Stimulated activated CD8-positive, alpha-beta memory T cell treated with anti-CD3 and anti-CD28 coated beads, Interleukin-2, amount 100 ng/mL, for 1 hour (primary cell): ENCODE measurements at places on chromosomes 7 and 10.

DNA sequence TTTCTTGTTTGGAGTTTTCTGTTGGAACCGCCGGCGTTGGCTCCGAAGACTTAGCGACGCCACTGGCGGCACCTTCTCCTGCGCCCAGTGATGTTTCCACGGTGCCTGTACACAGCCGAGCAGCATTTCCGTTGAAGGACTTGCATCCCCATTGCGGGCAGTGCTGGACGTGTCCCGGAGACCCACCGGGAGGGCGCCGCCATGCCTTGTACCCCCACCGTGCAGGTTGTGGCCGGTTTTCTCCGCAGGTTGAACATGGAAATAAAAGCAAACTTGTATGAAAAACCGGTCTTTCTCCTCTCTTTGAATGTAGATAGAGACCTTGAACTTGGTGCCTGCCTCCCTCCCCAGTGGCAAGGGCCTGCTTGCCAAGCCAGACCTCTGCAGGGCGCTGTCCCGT, 22.9 kb upstream of the CHST12 start:
- DNase-seq, result no peak

- DNase-seq, result no peak
Observed at GRCh38 chr7:18257711-18258110, 230.1 kb upstream of the PRPS1L1 start.

GRCh38 chr7:115249080-115249479, 327.2 kb downstream of the MDFIC start:
- no peak for DNase-seq

DNA sequence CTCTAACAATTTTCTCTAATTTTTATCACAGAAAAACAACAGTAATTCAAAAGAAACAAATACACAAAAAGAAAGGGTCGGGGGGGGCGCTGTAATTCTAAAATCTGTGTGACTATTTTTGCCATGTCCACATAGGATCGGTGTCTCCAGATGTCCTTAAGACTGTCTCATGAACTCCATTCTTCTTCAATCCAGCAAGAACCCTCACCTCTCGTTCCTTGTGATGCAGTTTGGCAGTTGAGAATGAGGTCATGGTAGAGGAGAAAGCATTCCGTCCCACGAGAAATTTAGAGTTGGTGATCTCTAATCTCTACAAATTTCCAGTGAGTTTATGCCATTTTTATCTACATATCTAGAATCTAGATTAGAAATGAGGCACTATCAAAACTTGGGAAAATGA, 394.7 kb downstream of the TFEC start:
- DNase-seq, result no peak

GRCh38 chr7:142457146-142457703, 199.4 kb upstream of the PRSS58 start:
- DNase-seq, result no peak

DNA sequence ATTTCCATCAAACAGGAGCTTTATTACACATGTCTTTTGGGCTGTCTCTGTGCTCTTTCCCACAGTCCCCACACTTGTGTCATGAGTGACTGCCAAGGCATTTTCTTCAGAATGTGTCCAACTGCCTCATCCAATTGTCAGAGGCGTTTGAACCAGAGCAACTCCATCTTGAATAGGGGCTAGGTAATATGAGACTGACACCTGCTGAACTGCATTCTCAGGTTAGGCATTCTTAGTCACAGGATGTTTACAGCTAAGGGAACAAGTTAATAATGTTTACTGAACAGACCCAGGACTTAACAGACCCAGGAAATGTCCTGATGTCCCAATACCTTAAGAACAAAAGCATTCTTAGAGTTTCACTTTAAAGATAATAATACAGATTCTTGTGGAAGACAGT, 595.5 kb downstream of the REEP3 start:
- no peak for DNase-seq

GRCh38 chr10:48740015-48740707, 55.5 kb downstream of the WDFY4 start:
- DNase-seq, result no peak

DNA sequence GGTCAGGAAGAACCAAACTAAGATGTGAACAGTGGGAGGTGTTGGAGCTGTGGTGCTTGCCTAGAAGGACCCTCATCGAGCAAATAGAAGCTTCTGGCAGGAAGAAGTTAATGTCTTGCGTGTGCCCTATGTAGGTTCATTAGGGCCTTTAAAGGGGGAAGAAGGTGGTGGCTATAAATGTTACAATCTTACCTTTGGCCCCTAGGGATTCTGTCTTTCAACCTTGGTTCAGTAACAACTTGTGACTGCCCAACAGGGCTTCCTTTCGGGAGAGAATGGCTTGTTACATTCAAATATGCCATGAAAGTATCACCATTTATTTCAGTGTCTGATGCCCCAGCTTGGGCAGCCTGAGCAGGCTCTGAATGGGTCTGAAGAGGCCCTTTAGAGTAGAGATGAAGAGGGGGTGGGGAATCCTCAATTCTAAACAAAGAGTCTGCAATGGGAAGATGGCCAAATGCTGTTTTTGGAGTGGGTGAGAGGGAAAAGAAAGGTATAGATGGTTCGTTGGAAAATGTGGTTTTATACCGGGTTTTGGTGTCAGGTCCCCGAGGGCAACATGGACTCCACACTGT, 108.0 kb downstream of the TCF7L2 start:
- no peak for DNase-seq

DNA sequence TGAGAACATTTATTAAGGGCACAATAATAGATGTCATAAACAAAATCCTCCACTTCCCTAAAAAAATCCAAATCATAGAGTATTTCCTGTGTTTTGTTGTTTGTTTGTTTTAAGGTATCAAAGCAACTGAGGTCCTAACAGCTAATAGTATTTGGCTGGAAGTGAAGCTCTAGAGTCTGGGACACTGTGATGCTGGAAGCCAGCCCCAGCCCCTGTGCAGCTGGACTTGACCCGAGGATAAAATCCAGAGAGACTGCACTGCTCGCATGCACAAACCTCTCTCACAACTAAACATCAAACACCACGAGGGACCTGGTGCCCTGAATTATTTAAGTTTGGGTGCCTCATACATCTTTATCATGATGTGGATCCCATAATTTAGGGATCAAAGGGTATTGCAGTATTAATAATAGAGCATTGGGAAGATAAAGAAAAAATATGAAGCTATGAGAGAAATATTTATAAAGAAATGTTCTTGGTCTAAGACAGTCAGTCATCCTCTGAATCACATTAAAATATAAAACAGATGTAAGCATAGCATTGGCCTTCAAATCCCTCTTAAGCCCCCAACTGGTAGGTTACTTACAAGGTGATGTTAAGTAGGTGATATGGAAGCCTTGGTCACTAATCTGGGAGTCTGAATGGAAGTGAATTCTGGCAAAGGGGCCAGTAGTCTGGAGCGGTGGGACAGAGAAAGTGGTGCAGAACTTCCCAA, 44.4 kb downstream of the CUBN start:
- no peak for DNase-seq

- DNase-seq, result no peak
Observed at GRCh38 chr7:25662841-25663800, 434.8 kb upstream of the NPVF start.

- DNase-seq, result no peak
Observed at GRCh38 chr10:73590881-73591799, at the start of gene USP54. USP54 (minus strand) TSS chr10:73591342; CDS start chr10:73575658, 15,684 bp downstream.

DNA sequence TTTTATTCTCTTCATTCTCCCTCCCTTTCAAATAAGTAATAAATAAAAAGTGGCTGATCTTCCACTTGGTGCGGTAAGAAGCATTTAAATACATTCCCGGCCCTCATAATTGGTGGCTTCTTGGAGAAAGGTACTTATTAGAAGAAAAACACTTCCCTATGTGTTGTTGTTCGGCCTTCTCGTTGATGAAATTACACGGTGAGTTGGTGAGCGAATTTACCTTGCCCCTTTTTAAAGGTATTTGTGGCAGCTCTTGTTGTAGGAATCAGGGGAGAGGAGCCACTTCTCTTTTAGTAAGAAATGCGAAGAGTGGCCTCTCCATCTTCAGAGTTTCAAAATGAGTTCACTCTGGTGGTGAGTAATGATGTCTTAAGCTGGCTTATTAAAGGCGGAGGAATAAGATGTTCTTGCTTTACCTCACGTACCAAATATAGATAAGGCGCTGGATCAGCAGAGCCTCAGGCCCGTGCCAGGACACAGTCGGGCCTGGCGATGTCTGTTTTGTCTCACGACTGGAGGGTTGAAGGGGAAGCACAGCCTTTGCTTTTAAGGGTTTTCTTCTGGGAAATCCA, 135.9 kb downstream of the CUX1 start:
- DNase-seq, result no peak

GRCh38 chr7:20229081-20229480, 11.9 kb upstream of the MACC1 start:
- no peak for DNase-seq

DNA sequence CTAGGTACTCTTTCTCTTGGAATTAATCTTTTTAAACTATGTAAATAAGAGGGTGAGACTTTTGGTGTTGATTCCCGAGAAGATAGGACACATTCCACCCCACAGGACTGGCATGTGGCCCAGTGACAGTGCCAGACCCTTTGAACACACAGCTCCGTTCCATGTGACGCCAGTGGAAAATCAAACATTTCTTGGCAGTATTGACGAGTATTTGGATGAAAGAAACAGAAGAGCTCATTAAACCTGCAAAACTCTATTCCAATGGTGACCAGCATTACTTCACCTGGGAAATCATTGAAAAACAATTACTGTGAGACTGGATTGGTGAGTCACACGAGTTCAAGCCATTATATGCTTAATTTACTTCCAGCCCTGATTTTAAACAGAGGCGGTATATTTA, 25.8 kb downstream of the AKR1E2 start:
- DNase-seq, result no peak

DNA sequence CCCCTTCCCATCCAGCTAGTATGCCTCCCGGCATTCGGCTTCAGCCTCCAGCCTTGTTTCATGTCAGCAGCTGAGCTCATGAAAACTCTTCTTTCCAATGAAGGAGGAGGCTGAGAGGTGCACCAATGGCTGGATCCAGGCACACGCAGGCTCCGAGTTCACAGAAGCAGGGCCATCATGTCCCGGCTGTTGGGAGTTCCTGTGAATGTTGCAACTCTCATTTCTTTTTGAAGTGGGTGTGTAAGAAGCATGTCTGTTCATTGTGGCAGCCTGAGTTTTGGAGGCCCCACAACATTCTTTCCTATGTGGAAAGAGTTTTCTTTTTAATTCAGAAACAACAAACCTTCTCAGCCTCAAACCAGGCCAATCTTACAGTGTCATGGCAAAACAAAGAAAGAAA, 89.7 kb downstream of the PTPRE start:
- DNase-seq, result no peak

DNA sequence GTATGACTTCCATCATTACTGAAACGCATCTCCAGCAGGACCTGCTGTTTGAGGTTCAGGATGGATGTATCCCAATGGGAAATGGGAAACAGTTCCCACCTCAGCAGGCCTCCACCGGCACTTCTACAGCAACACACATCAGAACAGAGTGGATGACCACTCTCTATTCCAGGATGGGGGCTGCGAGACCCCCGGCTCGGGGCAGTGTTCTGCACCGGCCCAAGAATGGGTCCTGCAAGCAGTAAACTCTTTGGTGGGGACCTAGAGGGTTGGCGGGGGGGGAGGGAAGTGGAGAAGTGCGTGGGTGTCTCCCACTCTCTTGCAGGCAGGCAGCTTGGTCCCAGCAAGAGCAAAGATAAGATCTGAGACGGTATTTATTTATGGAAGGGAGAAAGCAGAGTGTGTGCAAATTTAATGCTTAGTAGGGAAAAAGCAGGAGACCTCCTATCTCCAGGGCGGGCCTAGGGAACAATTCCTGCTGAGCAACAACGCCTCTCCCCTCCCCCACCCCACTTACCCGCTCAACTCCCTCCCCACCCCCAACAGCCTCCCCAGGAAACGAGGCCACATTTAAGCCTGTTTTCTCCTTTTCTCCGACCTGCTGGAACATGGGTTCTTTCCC, 4.0 kb downstream of the SFMBT2 start:
- no peak for DNase-seq

DNA sequence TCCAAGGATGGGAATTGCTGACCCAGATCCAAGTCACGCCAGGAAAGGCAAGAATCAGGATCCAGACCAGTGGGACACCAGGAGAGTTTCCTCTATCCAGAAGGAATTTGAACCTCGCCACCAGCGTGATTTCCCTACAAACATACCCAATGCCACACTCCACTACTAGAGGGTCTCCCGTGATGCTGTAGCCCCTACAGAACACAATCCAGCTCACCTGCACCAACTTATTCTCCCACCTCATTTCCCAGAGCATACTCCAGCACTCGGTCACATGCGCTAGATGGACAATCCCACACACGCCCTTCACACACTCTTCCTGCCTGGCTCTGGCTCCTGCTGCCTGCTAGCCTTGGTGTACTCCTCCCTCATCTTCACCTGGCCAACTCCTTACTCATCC, 142.1 kb upstream of the PDE1C start:
- DNase-seq, result no peak

GRCh38 chr10:86821388-86821999, 65.1 kb downstream of the BMPR1A start:
- DNase-seq, result no peak

- DNase-seq, result no peak
Observed at GRCh38 chr7:94697035-94697974, 41.4 kb upstream of the SGCE start.

DNA sequence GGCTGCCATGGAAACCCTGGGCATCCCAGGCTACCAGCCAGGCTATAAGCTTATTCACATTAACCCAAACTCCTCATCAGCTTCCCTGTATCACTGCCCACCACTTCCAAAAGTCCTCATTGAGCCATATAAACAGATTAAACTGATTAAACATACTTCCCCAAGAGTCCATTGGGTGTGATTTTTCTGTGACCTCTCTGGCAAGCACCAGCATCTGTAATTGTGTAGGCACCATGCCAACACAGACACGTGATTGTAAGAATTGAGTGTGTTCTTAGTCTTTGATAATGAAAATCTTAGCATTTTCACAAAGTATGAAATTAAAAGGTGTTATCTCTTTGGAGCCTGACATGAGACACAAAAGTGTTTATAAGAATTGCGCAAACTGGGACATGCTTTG, 679.3 kb downstream of the TYW1 start:
- no peak for DNase-seq

DNA sequence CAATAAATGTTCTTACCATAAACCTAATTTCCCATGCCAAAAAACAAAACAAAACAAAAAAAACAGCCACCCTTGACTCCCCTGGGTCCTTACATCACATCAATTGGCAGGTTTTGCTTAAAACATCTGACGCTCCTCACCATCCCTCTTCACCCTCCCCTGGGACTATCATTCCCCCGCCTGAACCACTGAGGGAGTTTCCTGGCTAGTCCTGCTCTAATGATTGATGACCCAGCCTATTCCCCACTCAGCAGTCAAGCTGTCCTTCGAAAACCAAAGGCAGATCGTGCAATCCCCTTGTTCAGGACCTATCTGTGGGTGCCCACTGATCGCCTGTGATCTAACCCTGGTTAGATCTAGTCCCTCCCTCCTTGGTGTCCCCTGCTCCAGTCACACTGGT, 11.2 kb upstream of the FRMPD2 start:
- no peak for DNase-seq

GRCh38 chr10:5094265-5095205, at the start of gene AKR1C3:
AKR1C3 (plus strand) TSS chr10:5094414; CDS start chr10:5094445, 31 bp downstream.
- no peak for DNase-seq

- DNase-seq, result no peak
Observed at GRCh38 chr10:20327954-20328353, 511.7 kb downstream of the PLXDC2 start.
